ENCODE measurements at places on chromosomes 6 and 20.

- DNase-seq = no peak
Observed at GRCh38 chr20:37189416-37190016, 10.2 kb upstream of the MROH8 start.

DNA sequence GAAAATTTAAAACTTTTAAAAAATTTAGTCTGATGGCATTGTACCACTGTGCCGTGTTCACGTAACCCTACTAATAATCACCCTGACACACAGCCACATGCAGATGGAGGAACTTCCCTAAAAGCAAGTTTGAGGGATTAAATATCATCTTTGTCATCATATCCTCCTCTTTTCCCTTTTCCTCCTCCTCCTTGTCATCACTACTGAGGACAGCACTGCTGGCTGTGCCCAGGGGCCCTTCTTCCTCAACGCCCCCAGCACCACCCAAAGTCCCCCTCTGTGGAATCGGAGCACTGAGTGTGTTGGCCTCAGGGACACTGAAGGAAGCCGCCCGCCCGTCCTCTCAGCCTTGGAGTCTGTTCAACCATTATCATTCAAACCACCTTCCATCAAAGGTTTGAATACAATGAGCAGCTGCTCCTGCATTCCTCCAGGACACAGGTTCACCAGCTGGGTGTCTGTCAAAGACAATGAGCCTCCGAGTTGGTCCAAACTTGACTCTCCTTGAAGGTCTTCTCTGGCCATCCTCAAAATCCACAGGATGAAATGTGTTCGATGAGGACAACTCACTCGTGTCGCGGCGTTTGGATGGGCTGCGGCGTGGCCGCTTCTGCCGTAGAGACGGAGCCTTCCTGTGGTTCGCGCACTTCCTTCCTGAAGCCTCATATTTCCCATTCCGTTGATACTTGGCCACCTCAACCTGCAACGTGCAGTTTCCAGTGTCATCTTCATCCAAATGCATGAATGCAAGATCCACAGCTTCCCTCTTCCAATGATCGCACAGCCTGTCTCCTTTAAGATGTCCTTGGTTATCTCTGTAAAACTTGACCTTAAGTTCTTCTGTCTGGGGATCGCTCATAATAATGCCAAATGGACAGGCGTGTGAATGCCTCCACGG, 23.3 kb downstream of the NQO2 start:
- DNase-seq = no peak

DNA sequence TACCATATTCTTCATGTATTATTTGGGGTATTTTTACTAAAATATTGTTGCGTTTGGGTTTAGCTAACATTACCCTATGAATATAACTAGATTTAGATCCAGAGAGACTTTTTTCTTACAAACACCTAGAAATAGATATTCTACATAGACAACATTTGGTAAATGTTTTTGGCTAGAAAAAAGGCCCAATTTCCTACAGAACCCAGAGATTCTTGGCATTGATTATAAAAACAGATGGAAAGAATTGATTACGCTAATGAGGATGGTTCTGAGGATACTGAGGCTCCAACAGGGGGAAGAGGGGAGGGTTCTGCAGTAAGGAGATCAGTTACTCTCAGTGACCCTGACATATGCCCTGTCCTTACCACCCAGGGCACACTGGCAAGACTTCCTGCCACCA, 123.2 kb downstream of the IPCEF1 start:
- no peak for DNase-seq

DNA sequence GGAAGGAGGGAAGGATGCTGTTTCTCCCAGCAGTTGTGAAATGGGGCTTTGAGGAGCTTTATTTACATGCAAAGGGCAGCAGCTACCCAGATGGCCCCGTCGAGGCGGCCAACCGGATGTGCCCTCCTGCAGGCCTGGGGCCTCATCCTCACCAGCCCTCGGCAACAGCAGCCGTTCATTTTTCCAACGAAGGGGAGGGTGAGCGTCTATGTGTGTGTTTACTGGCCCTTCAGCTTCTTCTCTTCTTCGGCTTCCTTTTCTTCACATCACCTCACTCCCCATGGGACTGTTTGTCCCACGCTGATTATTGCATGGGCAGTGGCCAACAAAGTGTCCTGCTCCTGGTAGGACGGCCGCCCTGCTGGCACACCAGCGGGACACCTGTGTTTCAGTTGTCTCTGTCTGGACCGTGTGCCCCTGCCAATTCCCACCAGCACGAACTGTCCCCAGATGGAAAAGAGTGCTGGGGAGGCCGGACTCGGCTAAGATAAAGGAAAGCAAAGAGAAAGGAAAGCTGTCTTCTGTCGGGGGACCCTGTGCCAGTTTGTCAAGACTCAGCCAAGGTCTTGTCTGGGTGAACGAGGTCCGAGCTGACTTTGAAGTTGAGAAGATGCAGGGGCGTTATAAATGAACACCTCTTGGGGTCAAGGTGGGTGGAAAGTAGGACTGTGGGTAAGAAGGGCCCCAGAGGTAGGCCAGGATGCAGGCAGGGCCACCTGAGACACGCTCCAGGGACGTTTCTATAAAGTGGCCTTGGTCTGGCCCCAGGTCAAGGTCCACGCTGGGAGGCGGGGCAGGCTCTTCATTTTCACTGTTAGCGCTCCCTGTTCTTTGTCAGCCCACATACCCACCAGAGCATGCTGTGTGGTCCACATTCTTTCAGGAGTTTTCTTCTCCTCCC, 57.0 kb downstream of the FAM50B start:
- DNase-seq = no peak

GRCh38 chr6:83199863-83200225, 6.7 kb downstream of the RWDD2A start:
- DNase-seq = no peak

GRCh38 chr6:165571068-165571682, 91.9 kb downstream of the PDE10A start:
- DNase-seq = no peak

DNA sequence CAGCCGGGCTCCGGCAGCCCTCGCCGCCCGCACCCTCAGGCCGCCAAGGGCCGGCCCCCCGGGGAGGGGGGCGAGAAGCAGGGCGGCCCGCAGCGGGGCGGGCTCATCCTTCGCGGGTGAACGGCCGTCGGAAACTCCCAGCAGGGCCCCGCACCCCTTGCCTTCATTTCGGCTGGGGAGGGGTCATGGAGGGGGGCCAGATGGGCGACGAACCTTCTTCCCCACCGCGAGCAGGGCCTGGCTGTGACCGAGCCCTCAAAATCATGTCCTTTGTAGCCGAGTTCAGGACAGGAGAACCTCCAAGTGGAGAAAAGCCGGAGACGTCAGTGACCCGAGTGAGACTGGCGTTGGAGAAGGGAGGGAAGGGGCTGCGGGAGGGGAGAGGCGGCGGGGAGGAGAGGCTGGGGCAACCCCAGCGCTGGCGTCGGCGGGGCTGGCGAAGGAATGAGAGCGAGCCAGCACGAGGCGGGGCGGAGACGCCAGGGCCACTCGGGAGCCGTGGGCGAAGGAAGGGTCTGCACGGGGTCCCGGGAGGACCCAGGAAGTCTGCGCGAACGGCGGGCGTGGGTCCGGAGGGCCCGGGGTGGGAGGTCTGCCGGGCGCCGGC, 571 bp upstream of the FOXC1 start:
- no peak for DNase-seq

- DNase-seq = no peak
Observed at GRCh38 chr20:1766731-1767130, 109.2 kb upstream of the SIRPG start.

DNA sequence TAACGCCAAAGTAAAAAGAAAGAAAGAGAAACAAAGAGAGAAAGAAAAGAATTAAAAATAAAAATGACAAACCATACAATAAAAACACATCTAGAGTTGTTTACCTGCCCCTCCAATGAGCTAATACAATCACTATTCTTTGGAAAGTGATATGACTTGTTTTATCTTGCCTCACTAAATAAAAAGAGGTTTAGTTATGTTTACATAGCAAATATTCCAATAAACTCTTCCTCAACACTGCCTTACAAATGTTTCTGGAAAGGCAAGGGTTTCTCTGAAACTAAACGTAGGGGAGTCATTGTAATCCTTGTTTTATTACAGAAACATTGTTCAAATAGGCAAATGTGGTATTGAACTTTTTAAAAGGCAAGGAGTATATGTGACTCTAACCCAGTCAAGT, 396.2 kb downstream of the EPM2A start:
- no peak for DNase-seq
